Astrocyte of the spinal cord (primary cell): ENCODE measurements at places on chromosomes 12 and 14.
A peak's percentile ranks its signal among the peaks of the same experiment; 100 is the strongest.

DNA sequence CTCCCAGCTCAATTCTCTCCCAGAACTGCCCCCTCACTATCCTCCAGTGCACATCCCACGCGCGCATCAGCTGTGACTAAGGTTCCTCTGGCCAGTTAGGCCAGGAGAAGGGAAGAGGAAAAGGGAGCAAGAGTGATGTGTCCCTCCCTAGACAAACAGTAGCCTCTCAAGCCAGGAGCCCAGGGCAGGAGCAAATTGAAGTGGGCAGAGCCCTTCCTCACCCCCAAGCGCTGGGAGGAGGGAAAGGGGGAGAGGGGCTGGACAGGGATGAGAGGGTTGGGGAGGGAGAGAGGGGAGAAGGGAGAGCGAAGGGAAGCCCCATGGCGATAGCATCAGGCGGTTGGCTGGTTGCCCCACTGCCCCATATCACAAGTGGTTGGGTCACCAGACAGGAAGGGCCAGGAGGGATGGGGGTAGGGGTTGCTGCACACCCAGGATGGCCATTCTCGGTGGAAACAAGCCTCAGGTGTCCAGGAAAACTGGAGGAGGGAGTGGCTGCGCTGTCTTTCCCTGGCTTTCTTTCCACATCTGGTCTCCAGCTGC, 1.1 kb downstream of the CD63 start:
- no peak for DNase-seq

GRCh38 chr14:76196980-76197695, 45.4 kb downstream of the GPATCH2L start:
- DNase-seq = no peak

- DNase-seq = peak; percentile 52
Measured at GRCh38 chr12:130335517-130336392, 1.9 kb upstream of the PIWIL1 start.

DNA sequence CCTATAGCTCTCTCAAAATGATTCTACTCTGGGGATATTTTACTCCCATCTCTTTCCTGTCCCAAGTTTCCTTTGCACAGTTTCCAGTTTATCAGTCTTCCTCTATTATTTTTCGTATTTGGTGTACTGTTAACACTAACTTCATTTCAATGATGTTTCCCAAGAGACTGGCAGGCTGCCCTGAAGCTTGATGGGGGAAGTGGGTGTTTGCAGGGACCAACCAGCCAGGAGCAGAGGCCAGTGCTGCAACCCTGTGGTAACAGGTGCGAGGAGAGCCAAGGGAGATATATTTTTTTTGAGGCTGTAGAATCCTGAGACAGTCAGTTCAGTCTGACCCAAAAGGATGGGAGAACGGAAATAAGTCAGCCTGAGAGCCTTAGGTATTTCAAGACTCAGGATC, 11.8 kb upstream of the CEBPE start:
- no peak for DNase-seq

DNA sequence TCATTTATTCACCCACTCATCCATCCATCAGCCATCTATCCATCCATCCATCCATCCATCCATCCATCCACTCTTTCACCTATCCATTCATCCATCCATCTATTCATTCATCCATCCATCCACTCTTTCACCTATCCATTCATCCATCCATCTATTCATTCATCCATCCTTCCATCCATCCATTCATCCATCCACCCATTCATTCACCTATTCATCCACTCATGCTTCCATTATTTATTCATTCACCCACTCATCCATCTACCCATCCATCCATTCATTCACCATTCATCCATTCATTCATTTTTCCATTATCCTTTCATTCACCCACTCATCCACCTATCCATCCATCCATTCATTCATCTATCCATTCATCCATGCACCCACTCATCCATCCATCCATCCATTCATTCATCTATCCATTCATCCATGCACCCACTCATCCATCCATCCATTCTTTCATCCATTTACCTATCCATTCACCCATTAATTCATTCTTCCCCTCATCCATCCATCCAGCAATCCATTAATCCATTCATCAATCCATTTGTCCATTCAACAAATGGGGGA, 360.9 kb downstream of the ADGRD1 start:
- no peak for DNase-seq

DNA sequence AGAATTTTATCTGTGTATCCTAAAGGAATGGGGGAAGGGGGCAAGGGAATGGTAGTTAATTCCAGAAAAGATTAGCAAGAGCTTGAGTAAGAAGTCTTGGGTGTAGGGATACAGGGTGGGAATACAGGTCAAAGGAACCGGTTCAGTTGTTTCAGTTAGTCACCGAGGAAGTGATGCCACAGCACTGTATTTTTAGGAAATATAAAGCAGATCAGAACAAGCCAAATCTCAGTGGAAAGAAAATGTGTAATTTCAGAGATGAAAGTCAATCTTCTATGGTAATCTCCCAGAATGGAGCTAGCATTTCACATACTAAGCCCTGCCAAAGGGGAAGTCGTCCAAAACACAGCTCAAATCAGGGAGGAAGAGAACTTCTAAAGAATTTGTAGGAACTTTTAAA, 4.7 kb upstream of the TUBA1C start:
- DNase-seq = peak; percentile 60

GRCh38 chr12:114501474-114501807, 95.5 kb upstream of the TBX5 start:
- DNase-seq = no peak

DNA sequence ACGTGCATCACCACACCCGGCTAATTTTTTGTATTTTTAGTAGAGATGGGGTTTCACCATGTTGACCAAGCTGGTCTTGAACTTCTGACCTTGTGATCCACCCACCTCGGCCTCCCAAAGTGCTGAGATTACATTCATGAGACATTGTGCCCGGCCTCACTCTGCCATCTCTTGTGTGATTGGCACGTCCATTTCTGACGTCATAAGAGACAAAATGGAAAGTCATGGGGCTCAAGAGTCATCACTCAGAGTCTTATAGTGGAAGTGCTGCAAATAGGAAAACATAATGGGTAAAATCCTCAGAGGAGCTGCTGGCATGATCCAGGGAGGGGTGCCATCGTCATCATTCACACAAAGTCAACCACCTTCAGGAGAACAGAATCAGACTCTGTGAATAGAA, 54.2 kb upstream of the GPATCH2L start:
- DNase-seq = no peak

- peak; percentile 44 for DNase-seq
Measured at GRCh38 chr12:119938049-119938667, 50.9 kb upstream of the BICDL1 start.

GRCh38 chr14:104385531-104386101, 193.9 kb upstream of the C14orf180 start:
- DNase-seq = no peak

GRCh38 chr14:91127401-91127801, 13.5 kb downstream of the DGLUCY start:
- no peak for DNase-seq

DNA sequence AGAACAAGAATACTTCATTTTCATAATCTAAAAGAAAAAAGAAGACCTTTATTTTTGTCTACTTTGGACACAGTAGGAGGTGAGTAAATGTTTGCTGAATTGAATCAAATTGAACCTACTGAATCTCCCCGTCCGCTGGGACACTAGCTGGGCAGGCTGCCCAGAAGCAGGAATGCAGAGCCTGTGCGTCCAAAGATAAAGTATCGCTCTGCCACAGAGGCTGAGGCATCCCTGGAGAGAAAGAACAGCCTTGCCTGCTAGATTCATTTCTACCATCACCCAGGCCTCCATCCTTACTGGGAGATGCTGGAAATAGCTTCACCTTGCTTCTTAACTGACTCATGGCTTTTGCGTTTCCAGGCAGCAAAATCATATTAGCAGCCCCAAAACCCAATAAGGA, 64.1 kb upstream of the TSPAN11 start:
- DNase-seq = peak; percentile 77

GRCh38 chr12:67415473-67415872, 146.3 kb downstream of the CAND1 start:
- DNase-seq = peak; percentile 52

DNA sequence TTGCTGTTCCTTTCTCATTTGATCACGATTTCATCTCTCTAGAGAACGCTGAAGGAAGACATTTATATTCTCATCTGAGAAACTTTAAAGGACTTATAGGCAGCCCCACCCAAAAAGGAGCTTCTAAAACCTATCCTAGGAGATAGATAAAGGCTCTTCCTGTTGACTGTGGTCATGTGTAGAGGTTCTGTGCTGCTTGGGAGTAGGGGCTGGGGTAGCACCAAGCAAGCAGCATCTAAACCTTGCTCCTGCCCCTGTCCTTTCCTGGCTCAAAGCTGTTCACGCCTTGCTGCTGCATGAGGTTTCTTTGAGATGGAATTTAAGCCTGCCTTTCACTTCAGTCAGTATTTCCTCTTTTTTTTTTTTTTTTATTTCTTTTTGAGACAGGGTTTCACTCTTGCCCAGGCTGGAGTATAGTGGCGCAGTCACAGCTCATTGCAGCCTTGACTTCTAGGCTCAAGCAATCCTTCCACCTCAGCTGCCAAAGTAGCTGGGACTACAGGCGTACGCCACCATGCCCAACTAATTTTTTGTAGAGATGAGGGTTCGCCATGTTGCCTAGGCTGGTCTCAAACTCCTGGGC, 41.4 kb downstream of the RAB35 start:
- DNase-seq = no peak

GRCh38 chr12:30774599-30774998, 19.8 kb upstream of the CAPRIN2 start:
- no peak for DNase-seq

DNA sequence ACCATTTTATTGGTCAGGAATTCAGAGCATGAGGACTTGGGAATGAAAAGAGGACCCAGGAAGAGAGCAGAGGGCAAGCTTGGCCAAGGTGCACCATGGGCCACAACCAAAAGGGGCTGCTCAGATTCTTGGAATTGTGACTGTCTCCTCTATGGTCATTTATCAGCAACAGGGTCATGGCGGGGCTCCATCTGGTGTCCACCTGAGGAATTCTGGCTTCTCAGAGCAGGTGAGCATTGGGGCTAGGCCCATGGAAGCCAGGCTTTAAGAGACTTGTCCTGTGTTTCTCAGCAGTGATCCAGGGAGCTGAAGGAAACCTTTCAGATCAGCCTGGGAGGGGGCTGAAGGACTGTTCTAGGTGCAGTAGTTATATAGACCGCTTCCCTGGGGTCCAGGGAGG, 2.6 kb upstream of the RIN3 start:
- no peak for DNase-seq

GRCh38 chr14:89139404-89140247, 277.4 kb downstream of the FOXN3 start:
- no peak for DNase-seq

GRCh38 chr12:56941299-56942017, 7.2 kb upstream of the SDR9C7 start:
- peak; percentile 14 for DNase-seq

- DNase-seq = no peak
Measured at GRCh38 chr14:21078287-21078686, 8.2 kb downstream of the ARHGEF40 start.

- no peak for DNase-seq
Measured at GRCh38 chr12:123122626-123123025, 28.3 kb downstream of the PITPNM2 start.

- no peak for DNase-seq
Measured at GRCh38 chr14:48967419-48967818, 618.8 kb downstream of the RPS29 start.

DNA sequence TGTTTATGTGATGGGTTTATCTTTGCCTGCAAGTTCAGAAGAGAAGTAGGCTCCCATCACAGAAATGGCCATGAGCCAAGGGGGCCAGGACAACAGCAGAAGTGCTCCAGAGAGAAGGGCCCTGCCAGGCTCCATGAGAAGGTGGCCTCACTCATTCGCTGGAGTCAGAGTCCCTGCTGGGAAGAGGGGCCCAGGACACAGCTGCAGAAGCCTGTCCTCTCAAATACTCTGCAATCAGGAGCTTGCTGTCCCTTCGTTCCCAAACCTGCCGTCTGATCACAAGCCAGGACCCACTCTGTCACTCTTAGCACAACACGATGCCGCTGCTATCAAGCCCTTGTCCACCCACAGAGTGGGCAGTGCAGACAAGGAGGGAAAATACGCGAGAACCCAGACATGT, 306.2 kb upstream of the FKBP4 start:
- no peak for DNase-seq

- peak; percentile 51 for DNase-seq
Measured at GRCh38 chr12:54251667-54252284, 28.1 kb downstream of the CBX5 start.

- DNase-seq = peak; percentile 97
Measured at GRCh38 chr12:89162589-89163261, 189.6 kb downstream of the DUSP6 start.

DNA sequence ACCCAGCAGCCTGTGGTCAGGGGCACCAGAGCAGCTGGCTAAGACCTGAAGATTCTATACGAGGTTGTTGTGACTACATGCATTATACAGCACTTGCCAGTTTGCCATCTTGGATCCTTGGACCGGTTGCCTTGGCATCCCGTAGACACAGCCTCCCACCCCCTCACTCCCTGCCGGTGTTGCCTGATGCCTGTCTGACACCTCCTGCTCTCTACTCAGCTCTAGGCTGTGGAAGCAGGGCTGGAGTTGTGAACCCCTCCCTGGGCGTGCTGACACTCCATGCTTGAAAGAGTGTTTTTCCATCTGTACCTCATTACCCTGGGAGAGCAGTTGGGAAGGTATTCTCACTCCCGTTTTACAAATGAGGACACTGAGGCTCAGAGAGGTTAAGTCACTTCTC, 2.5 kb downstream of the CHGA start:
- no peak for DNase-seq

GRCh38 chr12:125208942-125209341, 143.7 kb downstream of the AACS start:
- DNase-seq = no peak

- DNase-seq = no peak
Measured at GRCh38 chr12:12461923-12462315, 100.7 kb downstream of the DUSP16 start.

DNA sequence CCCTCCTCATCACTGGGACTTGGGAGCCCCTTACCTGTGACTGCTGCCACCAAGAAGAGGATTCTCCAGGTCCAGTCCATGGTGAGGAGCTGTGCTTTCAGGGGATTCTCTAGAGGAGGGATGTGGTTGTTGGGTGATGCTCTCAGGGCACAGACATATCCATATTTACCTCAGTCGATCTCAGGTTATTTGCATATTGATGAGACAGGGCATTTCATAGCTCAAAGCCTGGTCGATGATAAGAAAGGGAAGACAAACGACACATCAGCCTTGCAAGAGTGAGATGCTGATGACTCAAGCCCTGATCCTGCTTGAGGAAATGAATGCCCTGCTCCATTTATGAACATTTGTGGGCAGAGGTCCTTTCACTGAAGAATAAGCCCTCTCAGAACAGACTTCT, 981.0 kb downstream of the TMEM121 start:
- DNase-seq = no peak
